Motor neuron (in vitro differentiated cells): ENCODE measurements at places on chromosomes 13 and 19.

DNA sequence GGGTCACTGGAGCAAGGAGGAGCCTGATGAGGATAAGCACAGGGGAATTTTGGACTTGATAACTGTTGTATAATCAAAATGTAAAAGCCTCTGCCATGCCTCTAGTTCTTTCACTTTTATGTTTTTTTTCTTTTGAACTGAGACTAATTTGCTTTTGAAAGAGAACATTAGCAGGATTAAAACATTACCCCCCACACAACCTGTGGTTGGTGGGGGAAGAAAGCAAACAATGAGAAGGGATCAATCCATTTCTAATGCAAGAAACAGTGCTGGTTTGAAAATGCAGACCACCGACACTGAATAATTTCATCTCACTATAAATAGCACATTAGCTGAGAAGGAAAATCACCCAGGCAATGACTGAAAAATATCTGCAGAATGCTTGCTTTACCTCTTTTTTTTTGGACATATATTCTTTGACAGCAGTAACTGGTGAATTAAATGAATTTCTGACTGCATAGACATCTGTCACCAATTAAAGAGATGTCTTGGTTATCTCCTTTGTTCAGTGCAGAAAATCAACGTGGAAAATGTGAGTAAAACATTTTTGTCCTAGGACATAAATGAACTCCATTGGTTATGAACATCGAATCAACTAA, 48.6 kb upstream of the TRPC4 start:
- no peak for ATAC-seq

GRCh38 chr19:58001895-58002369, 688 bp downstream of the ZNF606 start:
- no peak for ATAC-seq

DNA sequence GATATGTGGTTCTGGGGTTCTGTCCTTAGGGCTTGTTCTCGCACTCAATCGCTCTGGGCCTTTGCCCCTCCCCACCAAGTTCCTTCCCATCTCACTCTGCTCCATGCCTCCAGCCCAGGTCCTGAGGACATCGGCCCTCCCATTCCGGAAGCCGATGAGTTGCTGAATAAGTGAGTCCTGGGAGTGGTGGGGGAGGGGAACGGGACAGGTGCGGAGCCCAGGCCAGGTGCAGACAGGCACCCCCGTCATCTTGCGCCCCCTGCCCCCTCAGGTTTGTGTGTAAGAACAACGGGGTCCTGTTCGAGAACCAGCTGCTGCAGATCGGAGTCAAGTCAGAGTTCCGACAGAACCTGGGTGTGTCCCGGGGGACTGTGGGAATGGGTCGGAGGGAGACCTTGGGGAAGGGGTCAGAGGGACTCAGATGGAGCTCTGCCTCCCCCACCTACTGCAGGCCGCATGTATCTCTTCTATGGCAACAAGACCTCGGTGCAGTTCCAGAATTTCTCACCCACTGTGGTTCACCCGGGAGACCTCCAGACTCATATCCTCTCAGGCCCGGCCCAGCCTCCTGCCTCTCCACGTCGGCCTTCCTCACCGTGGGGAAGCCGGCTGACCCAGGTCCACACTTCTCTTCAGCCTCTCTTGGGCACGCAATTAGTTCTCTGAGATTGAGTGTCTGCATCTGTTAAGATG, 10.1 kb downstream of the FUZ start:
- ATAC-seq, result no peak

GRCh38 chr19:2380567-2380966, 20.5 kb downstream of the TMPRSS9 start:
- no peak for ATAC-seq

DNA sequence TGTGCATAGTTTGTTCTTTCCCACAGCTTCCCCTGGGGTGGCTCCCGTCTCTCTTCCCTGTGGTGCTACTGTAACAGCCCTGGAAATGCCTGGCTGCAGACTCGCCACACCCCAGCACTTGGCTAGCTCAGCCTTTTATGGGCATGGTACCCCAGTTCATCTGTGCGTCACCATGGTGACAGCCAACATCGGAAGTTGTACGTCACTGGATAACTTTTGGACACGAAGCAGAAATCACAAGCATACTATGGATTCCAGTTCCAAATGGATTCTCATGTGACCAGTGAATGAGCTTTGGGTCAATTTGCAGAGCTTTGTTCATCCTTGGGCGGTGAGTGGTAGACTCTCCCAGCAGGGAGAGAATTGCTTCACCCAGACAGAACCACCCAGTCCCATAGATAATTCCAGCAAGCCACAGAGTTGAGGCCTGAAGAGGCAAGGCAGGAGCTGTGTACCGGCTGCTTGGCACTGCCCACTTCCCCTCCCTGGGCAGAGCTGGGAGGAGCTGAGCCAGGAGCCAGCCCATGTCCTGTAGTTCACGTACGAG, 54.4 kb downstream of the COL4A2 start:
- peak; percentile 96 for ATAC-seq

DNA sequence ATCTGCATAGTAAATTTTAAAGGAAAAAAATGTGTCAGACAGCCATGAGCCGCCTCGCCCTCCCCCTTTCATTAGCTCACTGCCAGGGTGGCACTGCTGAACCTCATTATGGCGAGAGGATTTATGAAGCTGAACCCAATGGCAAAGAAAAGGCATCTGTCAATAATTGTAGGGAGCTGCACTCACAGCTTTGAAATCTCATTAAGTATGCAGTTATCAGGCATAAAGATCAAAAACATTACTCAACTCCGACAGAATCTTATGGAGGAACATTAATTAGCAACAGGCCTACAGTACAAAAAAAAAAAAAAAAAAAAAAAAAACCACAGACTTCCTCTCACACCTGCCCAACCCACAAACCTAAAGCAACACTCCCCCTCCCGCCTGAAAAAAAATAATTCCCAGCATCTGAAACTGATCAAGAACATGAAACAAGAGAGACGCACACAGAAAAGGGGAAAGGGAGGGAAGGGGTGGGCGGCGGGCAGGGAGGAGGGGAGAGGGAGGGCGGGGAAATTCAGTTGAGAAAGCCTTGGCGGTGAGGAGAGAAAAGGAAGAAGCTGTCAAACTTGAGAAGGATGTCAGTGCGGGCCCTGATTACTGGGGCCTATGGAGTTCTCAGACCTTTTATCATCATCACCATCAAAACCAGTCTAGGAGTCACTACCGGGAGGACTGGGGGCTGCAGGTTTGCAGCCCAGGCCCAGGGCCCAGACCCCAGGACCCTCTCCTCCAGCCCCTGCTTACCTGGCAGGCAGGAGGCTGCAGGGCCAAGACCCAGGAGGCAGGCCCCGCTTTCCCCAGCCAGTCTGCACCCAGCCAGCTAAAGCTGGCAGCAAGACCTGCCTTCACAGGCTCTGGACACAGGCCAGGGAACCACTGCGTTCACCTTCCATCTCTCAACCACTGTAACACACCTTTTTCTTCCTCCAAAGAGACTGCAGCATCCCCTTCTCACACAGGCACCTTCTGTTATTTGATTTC, 8.9 kb downstream of the TSHZ3 start:
- peak; percentile 41 for ATAC-seq

GRCh38 chr19:18110609-18111232, 13.1 kb downstream of the MAST3 start:
- ATAC-seq, result no peak

GRCh38 chr13:20939662-20940061, 37.1 kb upstream of the XPO4 start:
- no peak for ATAC-seq

DNA sequence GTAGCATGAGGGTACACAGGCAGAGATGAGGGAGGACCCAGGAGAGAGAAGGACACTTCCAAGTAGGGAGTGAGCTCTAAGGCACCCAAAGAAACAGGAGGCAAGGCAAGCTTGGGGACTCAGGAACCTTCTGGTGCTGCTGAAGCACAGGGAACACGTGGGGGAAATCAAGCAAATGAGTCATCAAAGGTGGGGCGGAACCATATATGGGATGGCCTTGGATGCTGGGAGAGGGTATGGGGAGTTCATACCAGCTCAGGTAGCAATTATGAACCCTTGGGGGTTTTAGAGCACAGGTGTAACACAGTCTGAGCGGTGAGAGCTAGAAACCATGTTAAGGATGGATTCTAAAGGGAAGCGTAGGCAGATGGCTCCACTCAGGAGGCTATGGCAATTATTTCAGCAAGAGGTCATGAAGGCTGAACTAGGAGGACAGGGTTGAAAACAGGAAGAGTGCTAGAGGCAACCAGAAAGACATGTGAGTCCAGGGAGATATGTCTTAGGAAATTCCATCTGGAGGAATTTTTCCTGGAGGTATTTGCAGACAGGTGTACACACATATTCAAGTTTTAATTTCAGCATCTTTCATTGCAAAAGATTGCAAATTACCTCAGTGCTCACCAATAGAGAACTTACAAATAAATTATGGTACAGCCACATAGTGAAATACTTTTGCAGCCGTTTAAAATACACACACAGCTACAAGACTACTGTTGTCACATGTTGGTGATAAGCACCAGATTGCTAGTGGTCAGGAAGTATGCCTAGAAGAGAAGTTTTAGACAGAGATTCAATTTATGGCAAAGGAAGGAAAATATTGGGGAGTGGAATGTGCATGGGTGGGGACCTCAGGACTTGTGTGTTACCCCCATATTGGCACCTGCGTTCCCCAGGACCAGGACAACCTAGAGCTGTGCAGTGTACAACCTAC, 77.0 kb downstream of the STARD13 start:
- no peak for ATAC-seq

- ATAC-seq, result peak; percentile 16
These were observed 59.0 kb downstream of the KLF2 start for GRCh38 chr19:16383584-16384161.

GRCh38 chr13:44013758-44014291, 134.1 kb downstream of the LACC1 start:
- ATAC-seq, result peak; percentile 96

DNA sequence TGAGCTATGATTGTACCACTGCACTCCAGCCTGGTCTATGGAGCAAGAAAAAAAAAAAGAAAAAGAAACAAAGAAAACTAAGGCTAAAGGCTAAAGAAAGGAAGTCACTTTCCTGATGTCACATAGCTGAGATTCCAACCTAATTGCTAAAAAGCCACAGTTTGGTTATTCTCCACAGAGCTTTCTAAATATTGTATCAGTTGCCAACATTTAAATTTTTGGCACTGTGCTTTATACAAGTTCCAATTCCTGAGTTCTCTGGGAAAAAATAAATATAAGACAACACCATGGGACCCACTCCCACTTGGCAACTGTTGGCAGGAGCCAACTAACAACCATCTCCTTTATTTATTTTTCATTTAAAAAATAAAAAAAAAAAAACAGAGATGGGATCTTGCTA, 11.2 kb upstream of the LYPD3 start:
- no peak for ATAC-seq

GRCh38 chr13:36382030-36382429, 35.8 kb upstream of the SPART start:
- ATAC-seq, result no peak

- ATAC-seq, result peak; percentile 56
These were observed 212.9 kb upstream of the SERP2 start for GRCh38 chr13:44160591-44161191.

DNA sequence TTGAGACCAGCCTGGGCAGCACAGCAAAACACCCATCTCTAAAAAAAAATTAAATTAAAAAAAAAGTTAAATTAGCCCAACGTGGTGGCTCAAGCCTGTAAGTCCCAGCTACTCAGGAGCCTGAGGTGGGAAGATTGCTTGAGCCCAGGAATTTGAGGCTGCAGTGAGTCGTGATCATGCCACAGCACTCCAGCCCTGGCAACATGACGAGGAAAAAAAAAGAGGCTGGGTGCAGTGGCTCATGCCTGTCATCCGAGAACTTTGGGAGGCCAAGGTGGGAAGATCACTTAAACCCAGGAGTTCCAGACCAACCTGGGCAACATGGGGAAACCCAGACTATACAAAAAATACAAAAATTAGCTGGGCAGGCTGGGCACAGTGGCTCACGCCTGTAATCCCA, 2.2 kb upstream of the TMEM161A start:
- ATAC-seq, result no peak
